Stimulated activated CD4-positive, alpha-beta T cell treated with anti-CD3 and anti-CD28 coated beads, Interleukin-15, amount 100 ng/mL, for 1 hour (primary cell): ENCODE measurements at places on chromosomes 12 and 14.

GRCh38 chr14:32611752-32612151, 282.7 kb downstream of the AKAP6 start:
- no peak for DNase-seq

DNA sequence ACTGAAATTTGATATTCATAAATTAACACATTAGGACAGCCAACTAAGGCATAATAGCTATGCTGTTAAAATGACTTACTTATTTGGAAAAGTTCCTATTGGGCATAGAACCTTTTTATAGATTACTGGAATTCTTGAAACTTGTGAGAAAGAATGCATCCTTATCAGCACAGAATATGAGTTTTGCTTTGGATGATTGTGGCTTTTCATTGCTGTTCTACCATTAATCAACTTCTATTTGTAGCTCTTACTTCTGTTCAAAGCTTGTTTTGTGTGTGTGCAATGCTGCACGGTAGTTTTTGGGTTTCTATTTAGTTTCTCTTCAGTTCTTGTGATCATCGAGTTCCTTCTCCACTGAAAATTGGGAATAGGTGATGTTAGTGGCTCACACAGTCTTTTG, 152.4 kb upstream of the PELI2 start:
- DNase-seq = no peak

GRCh38 chr12:26121323-26122060, 3.3 kb downstream of the BHLHE41 start:
- no peak for DNase-seq

- no peak for DNase-seq
Measured at GRCh38 chr12:79920421-79921238, 14.3 kb downstream of the PPP1R12A start.

- no peak for DNase-seq
Measured at GRCh38 chr14:52365071-52365470, 51.0 kb downstream of the PTGER2 start.
